HTR-8/SVneo (cell line): ENCODE measurements at places on chromosomes 13 and 19.

- no peak for DNase-seq
Observed at GRCh38 chr13:82661126-82661525, 1221.1 kb downstream of the SLITRK1 start.

GRCh38 chr19:38044267-38045111 is 137.5 kb downstream of the SIPA1L3 start:
- DNase-seq = peak; percentile 41

GRCh38 chr19:56838024-56838908 is 2.3 kb downstream of the PEG3 start:
- no peak for DNase-seq

DNA sequence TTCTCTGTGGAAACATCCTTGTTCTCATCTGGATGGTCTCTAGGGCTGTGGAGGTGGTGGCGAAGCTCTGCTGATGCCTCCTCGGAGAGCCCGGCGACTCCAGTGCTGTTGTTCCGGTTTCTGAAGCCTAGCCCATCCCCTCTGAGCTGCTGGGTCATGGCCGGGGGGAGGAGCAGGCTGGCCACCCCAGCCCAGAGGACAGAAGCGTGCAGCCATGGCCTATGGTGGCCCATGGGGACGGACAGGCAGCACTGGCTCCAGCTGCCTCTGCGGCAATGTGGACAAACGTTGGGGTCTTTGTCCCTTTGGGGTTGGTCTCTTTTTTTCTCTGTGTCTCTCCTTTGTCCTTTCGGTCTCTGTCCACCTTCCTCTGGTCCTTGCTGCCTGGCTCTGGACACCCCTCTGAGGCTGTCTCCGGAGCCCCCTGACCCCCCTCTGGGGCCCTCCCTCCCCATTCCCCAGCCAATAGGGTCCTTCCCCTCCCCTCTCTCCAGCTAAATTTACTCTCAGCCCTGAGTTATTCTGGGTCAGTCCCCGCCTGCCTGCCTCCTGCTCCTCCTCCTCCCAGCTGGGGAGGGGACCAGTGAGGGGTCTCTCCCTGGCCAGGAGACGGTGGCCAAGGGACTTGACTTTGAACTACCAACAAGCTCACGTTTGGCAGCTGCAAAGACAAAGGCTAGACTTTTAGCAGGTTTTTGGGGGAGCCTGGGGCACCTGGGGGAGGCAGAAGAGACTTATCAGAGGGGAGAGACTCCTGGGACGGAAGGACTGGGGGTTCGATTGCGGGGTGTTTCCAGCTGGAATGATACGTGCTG is at the start of gene HRC:
Gene HRC, minus strand, starts transcription at position 392 of the 815 bp plus-strand sequence. Its CDS starts 159 bp downstream, at position 233.
- DNase-seq = no peak

DNA sequence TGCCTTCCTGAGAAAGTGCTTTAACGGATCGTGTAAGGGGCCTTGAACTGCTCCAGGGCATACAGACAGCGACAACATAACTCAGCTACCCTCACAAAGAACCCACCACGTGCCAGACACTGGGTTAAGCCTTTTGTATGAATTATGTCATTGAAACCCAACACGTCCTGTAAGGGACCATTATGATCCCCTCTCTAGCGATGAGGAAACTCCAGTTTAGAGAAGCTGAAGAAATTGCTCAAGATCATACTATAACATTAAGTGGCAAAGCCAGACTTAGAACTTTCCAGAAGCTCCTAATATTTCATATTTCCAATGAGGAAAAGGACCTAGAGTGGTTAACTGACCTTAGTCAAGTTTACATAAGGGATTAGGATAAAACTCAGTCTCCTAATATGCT is 57.0 kb upstream of the RAP2A start:
- DNase-seq = no peak

GRCh38 chr19:18725841-18726770 is 42.6 kb downstream of the CRTC1 start:
- DNase-seq = no peak

GRCh38 chr19:12187625-12188024 is 24.7 kb downstream of the ZNF136 start:
- no peak for DNase-seq

GRCh38 chr13:71039440-71039839 is 827.6 kb downstream of the DACH1 start:
- DNase-seq = no peak

- DNase-seq = no peak
Observed at GRCh38 chr19:51296336-51297093, 14.9 kb upstream of the IGLON5 start.

GRCh38 chr19:33883859-33884519 is 87.3 kb downstream of the KCTD15 start:
- no peak for DNase-seq

GRCh38 chr13:45298206-45298505 is 42.8 kb downstream of the TPT1 start:
- no peak for DNase-seq

GRCh38 chr13:113044391-113045114 is 61.0 kb upstream of the F7 start:
- DNase-seq = no peak

- no peak for DNase-seq
Observed at GRCh38 chr13:20686167-20686566, 17.3 kb upstream of the IL17D start.

DNA sequence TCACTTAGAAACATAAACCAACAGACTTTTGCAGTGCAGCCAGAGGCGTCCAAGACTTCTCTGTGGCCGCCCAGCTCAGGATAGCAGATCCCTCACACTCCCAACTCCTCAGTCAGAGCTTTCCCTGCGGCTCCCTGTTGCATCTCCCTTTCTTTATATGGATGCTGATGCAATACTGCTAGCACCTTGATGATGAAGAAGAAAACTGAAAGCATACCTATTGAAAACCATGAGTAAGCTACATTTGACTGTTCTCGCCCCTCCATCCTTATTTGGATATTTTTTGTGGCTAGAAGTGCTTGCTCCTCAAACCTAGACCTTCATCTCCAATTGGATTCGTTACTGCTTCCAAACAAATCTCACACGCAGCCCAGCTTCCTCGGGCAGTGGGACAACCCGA is 57.3 kb upstream of the UBL3 start:
- DNase-seq = no peak

GRCh38 chr19:14536926-14537692 is 7.7 kb downstream of the TECR start:
- DNase-seq = no peak

- DNase-seq = no peak
Observed at GRCh38 chr13:95438297-95438696, 114.2 kb upstream of the CLDN10 start.
